Skin of body (tissue), 3 donors: ENCODE measurements at places on chromosomes 4 and X.
A peak's percentile ranks its signal among the peaks of the same experiment; 100 is the strongest.

- DNase-seq: no peak
Measured at GRCh38 chrX:16666541-16666940, 16.6 kb downstream of the S100G start.

GRCh38 chr4:7335344-7336066 lies 99.2 kb downstream of the PSAPL1 start:
- peak; percentile 18 for DNase-seq

GRCh38 chr4:113621633-113622032 lies 139.9 kb downstream of the CAMK2D start:
- DNase-seq: no peak

DNA sequence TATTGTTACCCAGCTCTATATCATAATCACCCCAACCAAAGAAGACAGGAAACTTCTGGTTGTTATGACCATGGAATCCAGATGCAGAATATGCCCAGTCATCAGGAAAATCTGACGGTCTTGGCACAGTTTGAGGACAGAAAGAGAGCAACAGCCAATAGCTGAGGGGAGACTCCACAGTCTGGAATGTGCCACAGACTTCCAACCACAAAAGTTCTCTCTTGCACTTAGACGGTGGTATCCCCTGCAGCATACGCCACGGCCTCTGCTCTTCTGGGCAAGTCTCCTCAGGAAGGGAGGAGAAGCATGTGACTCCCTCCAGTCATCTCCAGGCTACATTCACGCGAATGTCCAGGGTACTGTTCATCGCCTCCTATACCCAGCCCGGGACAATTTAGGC lies 18.4 kb downstream of the ZNF827 start:
- peak; percentile 51 for DNase-seq

- DNase-seq: no peak
Measured at GRCh38 chrX:68931345-68931744, 102.5 kb downstream of the EFNB1 start.

DNA sequence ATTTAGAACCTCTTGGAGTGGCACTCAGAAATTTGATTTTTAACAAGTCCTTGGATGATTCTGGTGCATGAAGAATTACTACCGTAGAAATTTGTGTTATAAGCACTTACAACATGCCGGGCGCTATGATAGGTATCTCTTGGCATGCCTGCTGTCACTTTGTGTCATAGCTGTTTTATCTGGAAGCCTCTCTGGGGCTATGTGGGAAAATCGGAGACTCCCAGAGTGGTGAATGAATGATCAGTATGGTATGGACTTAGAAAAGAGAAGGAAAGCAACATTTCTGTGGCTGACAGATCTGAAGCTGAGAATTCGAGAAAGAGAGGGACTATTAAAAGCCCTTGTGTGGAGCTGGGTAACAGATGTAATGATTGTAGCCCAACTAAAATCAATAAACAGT lies 177.4 kb upstream of the MAMLD1 start:
- DNase-seq: no peak

GRCh38 chr4:11475871-11476270 lies 47.2 kb upstream of the HS3ST1 start:
- no peak for DNase-seq

DNA sequence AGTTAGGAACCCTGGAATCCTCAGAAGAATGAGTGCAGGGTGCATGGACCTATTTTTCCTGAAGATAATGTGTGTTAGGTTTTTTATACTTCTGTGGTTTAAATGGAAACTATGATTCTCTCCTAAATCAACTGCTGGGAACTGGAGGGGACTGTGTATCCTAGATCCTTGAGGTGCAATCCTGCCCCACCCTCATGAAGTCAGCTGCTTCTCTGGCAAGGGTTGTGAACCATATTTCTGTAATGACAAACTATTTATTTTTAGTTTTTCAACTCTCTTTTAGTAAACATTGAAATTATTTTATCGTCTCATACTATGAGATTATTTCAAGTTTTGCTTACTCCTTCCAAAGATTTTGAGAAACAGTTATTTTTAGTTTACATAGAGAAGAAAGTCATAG lies 25.8 kb upstream of the VEGFC start:
- DNase-seq: no peak

- DNase-seq: no peak
Measured at GRCh38 chr4:118235566-118236120, 117.2 kb downstream of the PRSS12 start.

GRCh38 chr4:145230726-145231125 lies 50.3 kb upstream of the OTUD4 start:
- peak; percentile 44 for DNase-seq

- DNase-seq: no peak
Measured at GRCh38 chr4:98452091-98452490, 190.9 kb downstream of the RAP1GDS1 start.
